ENCODE measurements at places on chromosomes 12 and 14.

GRCh38 chr14:54483073-54483745, 5.6 kb downstream of the GMFB start:
- DNase-seq, result no peak

DNA sequence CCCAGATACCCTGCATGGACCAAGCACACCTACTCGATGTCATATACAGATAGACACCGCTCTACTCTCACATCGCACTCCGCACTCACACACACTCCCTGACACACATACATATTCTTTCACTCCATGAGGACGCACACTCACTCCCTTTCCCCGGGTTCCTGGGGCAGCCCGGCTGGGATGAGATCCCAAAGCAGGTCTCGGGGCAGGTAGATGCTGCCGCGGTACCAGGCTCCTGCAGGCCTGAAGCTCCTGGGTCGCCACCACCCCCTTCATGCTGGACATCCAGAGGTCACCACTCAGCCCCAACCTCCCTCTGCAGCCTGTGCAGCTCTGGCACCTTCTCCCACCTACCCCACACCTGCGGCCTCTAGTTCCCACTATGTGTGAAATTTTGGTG, 2.3 kb downstream of the C1QL4 start:
- no peak for DNase-seq

- DNase-seq, result no peak
Measured at GRCh38 chr12:83156815-83157214, 470.1 kb downstream of the TMTC2 start.

- no peak for DNase-seq
Measured at GRCh38 chr12:3632256-3632655, 120.7 kb downstream of the CRACR2A start.

GRCh38 chr14:66507181-66507721, 696 bp upstream of the GPHN start:
- no peak for DNase-seq

DNA sequence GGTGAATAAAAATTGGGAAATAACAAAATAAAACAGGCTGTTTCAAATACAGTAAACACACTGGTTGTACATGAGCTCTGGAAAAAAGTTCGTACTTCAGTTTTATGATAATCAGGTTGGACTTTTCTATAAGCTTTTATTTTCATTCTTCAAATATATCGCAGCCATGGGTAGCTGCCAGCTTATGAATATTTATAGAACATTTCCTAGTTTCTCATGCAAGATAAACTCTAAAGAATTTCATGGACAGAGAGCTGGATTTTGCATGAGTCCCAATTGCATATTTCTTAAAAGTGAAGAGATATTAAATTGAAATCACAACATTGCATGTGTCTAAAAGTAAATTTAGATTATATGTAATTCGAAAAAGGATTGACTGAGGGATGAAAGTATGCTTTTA, 827.6 kb downstream of the SLC6A15 start:
- no peak for DNase-seq

DNA sequence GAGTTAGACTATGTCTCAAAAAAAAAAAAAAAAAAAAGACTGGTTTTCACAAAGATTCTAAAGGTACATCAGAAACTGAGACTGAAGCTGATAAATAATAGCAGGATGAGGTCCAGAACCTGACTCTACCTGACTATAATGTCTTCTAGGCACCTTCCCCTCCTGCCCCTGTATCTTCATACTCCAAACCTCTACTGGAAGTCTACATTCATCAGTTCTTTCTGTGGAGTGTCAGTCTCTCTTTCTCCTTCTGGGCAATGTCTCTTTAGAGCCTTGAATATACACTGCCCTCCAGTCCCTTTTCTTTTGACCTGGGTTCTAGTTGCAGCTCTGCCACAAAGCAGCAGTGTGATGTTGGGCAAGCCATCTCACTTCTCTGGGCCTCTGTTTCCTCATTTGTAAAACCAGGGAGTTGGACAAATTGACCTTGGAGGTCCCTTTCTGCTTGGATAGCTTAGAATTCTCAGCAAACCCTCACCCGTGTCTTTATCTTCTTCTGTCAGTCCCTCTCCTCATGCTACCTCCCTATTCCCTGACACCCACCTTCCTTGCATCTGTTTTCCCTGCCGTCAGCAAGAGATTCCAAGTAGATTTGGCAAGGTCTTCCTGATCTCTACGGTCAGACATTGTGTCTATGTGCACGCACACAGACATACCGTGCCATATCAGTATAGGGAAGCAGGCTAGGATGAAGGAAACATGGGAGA, 4.3 kb downstream of the NFE2 start:
- no peak for DNase-seq

GRCh38 chr14:78324353-78324752, 154.2 kb downstream of the NRXN3 start:
- no peak for DNase-seq

GRCh38 chr12:60689137-60689536, 1093.3 kb downstream of the SLC16A7 start:
- no peak for DNase-seq

DNA sequence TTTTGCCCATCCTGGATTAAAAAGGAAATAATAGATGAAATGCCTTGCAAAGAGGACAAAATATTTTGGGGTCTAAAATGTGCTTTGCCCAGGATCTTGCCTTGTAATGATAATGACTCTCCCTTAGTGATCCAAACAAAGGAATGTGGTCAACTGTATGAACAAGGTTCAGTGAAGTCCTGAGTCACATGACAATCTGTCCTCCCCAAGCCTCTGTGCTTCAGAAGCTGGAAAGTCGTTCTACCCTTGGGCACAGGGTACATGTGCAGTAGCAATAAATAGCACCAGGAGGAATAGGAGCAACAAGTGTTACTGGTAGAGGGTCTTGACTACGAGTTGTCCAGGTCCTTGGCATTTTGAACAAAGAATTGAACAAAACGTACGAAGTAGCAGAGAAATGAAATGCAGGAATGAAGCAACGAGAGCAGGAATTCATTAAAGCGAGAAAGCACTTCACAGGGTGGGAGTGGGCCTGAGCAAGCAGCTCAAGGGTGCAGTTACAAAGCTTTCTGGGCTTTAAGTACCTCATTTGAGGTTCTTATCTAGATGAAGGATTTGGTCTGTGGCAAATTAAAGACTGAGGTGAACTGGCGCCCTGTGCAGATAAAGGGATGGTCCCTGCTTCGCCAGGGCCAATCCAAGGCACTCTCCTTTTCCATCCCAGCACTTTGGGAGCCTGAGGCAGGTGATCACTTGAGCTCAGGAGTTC, 65.8 kb downstream of the RESF1 start:
- no peak for DNase-seq

- DNase-seq, result no peak
Measured at GRCh38 chr12:121806546-121807423, 3.0 kb downstream of the SETD1B start.

- DNase-seq, result peak; percentile 65
Measured at GRCh38 chr12:47741340-47741703, 16.0 kb upstream of the ENDOU start.

- DNase-seq, result no peak
Measured at GRCh38 chr12:90017316-90017715, 308.7 kb upstream of the ATP2B1 start.

DNA sequence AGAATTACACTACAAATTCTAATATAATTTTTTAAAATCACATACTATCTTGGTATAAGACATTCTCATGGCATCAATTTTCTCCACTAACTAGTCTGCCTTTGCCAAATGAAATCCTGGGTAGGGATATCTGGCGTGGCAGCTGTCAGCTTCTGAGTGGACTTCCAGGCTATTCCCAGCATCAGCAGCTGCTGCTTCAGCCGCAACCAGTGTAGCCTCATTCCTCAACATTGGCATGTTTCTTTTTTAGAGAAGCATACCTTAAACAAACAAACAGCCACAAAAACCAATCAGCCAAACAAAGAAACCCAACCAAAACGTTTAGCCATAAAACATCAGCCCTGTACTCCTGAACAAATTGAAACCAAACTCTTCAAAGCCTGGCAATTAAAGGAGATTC, 235.8 kb downstream of the SSPN start:
- DNase-seq, result no peak

- DNase-seq, result no peak
Measured at GRCh38 chr12:104243971-104244370, 28.4 kb downstream of the TXNRD1 start.

DNA sequence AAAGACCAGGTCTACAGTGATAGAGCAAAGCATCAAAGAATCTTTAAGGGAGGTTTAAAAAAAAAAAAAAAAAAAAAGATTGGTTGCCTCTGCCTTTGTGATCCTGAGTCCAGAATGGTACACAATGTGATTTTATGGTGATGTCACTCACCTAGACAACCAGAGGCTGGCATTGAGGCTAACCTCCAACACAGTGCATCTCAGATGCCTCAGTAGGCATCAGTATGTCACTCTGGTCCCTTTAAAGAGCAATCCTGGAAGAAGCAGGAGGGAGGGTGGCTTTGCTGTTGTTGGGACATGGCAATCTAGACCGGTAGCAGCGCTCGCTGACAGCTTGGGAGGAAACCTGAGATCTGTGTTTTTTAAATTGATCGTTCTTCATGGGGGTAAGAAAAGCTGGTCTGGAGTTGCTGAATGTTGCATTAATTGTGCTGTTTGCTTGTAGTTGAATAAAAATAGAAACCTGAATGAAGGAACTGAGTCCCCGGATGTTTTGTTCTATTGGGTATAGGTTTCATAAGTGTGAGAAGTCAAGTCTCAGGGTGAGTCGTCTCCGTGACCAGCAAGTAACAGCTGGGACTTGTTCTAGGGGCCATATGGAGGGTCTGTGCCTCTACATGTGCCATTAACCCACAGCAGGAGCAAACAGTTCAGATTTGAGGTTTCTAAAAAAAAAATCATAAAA, 9.3 kb downstream of the PEBP1 start:
- no peak for DNase-seq

DNA sequence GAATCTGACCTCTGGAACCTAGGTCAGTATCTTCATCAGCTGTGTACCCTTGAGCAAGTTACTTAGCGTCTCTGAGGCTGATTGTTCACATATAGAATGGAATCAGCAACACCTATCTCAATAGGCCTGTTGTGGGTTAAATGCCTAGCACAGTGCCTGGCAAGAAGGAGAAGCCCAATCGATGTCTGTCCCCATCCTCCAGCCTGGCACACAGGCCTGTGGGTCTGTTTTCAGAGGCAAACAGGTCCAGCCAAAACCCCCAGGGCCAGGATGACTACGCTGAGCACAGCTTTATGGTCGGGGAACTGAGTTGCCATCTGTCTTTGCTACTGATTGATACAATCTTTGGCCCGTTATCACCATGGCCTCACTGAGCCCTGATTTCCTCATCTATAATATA, 89.2 kb downstream of the NUAK1 start:
- no peak for DNase-seq

DNA sequence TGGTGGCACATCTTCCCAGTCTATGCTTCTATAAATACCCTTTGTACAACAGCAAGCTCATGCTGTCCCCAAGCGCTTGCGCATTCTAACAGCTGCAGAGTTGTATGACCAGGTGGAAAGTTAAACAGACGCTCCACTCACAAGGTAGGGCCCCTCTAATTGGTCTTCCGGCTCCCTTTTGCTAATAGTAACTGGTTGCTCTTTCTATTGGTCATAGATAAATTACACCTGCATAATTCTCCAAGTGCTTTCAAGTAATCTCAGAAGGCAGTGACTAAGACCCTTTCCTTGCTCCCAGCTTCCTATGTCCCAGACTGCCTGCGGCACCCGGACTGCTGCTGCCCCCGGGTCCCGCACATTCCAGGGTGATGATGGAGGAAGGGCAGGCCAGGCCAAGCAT, 6.1 kb upstream of the TSPAN9 start:
- DNase-seq, result no peak

DNA sequence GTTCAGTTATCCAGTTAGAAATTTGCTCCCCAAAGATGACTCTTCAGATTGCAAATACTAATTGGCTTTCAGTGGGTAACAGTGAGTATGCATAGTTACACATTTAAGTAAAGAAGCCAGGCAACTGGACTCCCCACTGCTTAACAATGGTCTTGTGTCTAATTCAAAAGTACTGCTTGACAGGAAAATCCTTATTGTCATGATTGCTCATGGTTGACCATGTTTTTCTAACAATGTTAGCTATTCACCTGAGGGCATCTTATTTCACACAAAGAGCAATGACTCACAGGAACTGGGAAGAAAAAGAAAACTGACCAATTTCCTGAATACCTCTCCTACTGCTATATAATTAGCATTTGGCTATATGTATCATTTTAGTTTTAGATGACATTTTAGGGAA, 33.7 kb upstream of the ALG10B start:
- DNase-seq, result no peak

- DNase-seq, result no peak
Measured at GRCh38 chr12:49693931-49694444, 13.2 kb downstream of the FMNL3 start.
